ENCODE measurements at places on chromosomes 3 and 15.

DNA sequence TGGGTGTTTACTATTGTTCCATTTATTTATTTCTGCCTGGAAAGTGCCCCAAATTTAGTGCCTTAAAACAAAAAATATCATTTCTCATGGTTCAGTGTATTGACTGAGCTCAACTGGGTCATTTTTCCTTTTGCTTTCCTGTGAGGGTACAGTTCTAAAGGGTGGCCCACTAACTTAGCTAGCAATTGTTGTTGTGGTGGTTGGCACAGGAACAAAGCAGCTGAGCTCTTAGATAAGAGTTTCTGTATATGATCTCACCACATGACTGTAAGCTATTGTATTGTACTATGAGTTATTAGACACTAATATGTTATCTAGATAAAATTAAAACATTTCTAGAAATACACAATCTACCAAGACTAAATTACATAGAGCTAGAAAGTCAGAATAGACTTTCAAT, 1283.7 kb downstream of the OTOL1 start:
- DNase-seq: no peak

DNA sequence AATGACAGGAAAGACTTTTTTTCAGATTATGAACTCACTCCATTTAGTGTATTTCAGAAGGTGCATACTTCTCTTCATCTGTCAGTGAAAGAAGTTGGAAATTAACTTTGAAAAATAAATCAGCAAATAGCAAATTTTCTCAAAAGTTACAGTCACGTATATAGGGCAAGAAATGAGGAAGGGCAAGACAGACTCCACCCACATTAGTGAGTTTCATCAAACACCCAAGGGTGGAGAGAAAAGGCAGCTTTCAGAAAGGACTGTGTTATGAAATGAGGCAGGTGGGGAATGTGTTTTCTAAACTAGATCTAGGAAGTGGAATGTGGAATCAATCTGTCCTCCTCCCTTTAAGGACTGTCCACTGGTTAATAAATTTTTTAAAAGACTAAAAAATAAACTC, 2.9 kb downstream of the SLC22A13 start:
- DNase-seq: no peak

- no peak for DNase-seq
Observed at GRCh38 chr15:32972686-32973085, 221.8 kb downstream of the FMN1 start.

GRCh38 chr3:140424211-140424610, 253.7 kb upstream of the TRIM42 start:
- no peak for DNase-seq

DNA sequence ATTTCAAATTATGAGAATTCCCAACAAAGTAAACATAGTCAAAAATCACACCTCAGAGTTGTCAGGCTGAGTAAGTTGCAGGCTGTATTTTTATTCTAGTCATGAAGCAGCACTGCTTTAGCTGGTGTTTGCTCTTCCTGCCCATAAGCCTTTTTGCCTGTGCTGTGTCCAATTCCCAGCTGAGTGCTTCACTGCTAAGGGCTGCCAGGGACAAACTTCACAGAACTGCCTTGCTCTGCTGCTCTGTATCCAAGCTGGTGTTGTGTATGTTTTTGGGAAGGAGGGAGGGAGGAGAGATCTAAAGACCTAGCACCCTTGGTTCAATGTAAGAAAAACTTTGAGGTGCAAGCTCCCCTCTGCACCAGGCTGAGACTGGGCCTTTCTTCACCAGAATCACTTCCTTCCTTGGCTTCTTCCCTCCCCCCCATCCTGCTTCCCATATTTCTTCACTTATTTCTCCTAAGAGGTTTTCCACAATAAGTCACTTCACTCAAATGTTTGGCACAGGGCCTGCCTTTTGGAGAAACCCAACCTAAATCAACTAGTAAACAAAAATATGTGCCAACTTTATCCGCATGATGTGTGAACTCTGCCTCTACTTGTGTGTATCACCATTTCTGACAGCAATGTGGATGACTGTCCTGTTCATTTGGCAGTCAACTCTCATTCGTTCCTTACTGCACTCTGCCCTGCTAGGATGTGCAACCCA, 156.1 kb downstream of the TBL1XR1 start:
- DNase-seq: no peak

All from NCI-H187 (cell line).